Activated CD4-positive, CD25-positive, alpha-beta regulatory T cell treated with anti-CD3 and anti-CD28 coated beads, Interleukin-2, amount 50 U/mL, for 24 hours (primary cell): ENCODE measurements at places on chromosomes 6 and 20.

GRCh38 chr20:8375898-8376297 is 243.8 kb downstream of the PLCB1 start:
- ATAC-seq: no peak

DNA sequence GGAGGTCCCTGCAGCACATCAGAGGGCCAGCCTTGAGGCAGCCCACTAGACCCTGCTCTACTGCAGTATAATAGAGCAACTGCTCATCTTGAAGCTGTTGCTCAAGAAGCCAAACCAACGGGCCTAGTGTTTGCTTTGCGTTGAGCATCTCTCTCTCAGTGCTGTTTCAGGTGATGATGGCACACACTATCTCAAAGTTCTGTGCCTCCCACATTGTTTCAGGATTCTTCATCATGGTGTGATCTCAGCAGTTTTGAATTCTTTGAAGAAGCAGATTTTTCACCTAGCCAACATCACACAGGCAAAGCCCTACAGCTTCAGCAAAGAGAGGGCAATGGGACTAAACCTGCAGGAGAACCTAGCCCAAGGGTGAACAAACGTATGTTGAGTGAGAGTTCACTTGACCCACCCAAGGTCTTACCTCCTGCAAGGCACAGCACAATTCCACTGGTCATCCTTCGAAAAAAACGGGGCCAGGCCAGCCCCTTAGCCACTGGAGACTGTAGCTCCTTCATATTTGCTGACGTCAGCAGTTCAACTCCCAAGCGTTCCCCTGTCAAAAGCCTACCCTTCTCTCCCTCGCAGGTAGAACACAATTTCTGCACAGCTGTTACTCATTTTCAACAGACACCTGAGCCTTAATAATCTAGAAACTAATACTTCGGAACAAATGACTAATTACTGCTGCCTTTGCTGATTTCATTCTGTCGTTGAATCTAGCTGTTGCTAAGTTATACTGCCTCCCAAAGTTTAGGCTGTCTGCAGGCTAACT is 15.8 kb downstream of the MYB start:
- ATAC-seq: peak; percentile 82

DNA sequence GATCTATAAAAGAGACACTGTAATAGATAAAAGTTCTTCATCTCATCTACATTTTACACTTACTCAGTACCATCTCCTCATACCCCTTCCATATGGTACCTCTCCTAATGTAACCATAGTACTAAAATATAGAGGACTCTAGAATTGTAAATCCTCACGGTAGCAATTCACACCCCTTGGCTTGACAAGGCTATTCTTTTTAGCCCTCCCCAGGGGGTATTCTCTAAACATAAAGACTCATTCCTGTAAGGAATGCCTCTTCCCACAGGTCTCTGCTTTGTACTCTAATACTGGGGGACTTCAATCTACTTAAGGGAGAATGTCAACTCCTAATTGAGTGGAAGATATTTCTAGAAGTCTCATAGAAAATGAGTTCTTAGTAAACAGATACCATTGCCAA is 85.9 kb downstream of the VIP start:
- ATAC-seq: no peak

DNA sequence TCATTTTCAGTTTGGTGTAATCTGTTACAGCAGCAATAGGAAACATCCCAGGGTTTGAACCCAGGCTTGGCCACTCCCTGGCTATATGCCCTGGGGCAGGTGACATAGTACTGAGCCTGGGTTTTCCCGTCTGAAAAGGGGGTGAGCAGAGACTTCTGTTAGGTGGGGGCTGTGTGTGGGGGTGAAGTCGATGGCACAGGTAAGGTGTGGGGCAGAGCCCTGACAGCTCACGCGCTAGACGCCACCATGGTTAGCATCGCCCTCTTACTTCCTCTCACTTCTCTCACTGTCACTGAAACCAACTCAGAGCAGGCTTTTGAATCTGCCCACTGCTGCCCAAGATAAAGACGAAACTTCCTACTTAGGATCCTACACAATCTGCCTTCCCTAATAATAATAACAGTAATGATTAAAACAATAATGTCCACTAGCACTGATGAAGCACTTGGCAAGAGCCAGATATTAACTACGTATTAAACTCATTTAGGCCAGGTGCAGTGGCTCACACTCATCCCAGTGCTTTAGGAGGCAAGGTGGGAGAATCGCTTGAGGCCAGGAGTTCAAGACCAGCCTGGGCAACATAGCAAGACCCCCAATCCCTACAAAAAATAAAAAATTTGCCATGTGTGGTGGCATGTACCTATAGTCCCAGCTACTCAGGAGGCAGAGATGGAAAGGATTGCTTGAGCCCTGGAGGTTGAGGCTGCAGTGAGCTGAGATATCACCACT is 117.9 kb upstream of the PTPN1 start:
- ATAC-seq: no peak

GRCh38 chr20:33826270-33826897 is 15.2 kb downstream of the CHMP4B start:
- ATAC-seq: no peak

GRCh38 chr20:37226889-37227288 is 34.7 kb downstream of the GHRH start:
- no peak for ATAC-seq
